ENCODE measurements at places on chromosomes 2 and 18. TPM values are rescaled to one million over a fixed set of nuclear protein-coding genes. Genes with fewer than 3 reads are reported as not detected.

LCT gene
- total RNA-seq: not detected

TMEM150A gene
- 8.9 TPM for total RNA-seq

GAREM1 gene
- total RNA-seq: 12.0 TPM

APCDD1 gene
- 3.7 TPM for total RNA-seq

CNPPD1 gene
- total RNA-seq: 27.9 TPM

GKN1 gene
- total RNA-seq: not detected

CHRNG gene
- total RNA-seq: not detected

STARD6 gene
- total RNA-seq: not detected

ANTXR1 gene
- total RNA-seq: 86.8 TPM

DLGAP1 gene
- total RNA-seq: 16.4 TPM

SNX17 gene
- total RNA-seq: 136 TPM

IL36B gene
- total RNA-seq: not detected

CHRND gene
- not detected for total RNA-seq

ARHGAP15 gene
- total RNA-seq: 1.4 TPM

RPRD1A gene
- 53.1 TPM for total RNA-seq

ICA1L gene
- total RNA-seq: 2.8 TPM

IL18RAP gene
- total RNA-seq: not detected

PLCL1 gene
- 0.33 TPM for total RNA-seq

IGFBP5 gene
- 1.4 TPM for total RNA-seq

M1AP gene
- not detected for total RNA-seq

SLC23A3 gene
- 1.1 TPM for total RNA-seq

PTPRN gene
- 0.33 TPM for total RNA-seq

SKOR2 gene
- total RNA-seq: not detected

AMER3 gene
- not detected for total RNA-seq

IL1F10 gene
- not detected for total RNA-seq

SPHKAP gene
- total RNA-seq: not detected

GORASP2 gene
- 26.8 TPM for total RNA-seq

BCL11A gene
- 0.34 TPM for total RNA-seq

COL6A3 gene
- 0.62 TPM for total RNA-seq
